ENCODE measurements at places on chromosomes 12 and 14. TPM values are rescaled to one million over a fixed set of nuclear protein-coding genes. Genes with fewer than 3 reads are reported as not detected.

GRCh38 chr14:89085231-89085731, 260.8 kb downstream of the TTC8 start:
- DNase-seq = no peak

DNA sequence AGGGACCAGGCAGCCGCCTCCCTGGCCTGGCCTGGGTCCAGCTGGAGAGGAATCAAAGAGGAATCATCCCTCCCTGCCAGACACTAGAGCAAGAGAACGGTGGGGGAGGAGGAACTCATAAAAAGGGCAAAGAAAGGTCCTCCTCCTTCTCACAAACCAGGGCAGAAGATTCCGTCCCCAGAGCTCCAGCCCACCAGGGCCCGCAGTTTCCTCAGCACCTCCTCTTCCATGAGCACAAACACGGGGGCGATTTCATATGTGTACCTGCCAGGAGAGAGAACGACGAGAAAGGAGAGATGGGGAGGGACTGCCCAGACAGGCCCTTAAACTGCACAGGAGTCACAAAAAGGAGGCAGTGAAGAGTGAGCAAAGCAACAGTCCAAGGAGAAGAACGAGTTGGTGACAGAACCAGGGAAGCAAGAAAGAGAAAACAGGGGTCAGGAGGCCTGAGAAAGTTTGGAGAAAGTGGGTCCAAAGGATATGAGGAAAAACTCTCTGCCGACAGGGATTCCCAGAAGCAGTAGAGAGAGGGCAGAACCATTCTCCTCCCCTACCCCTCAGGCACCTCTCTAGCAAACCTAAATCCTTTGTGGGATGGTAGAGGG, 8.7 kb upstream of the ZNF740 start:
- no peak for DNase-seq

GRCh38 chr14:91417120-91417982, at the start of gene CCDC88C:
TSS of gene CCDC88C (minus strand) at chr14:91417820. CDS start at chr14:91417690, 130 bp downstream.
- peak; percentile 90 for DNase-seq

- DNase-seq = no peak
These were observed 503.0 kb upstream of the LMO3 start for GRCh38 chr12:17108877-17109541.

DNA sequence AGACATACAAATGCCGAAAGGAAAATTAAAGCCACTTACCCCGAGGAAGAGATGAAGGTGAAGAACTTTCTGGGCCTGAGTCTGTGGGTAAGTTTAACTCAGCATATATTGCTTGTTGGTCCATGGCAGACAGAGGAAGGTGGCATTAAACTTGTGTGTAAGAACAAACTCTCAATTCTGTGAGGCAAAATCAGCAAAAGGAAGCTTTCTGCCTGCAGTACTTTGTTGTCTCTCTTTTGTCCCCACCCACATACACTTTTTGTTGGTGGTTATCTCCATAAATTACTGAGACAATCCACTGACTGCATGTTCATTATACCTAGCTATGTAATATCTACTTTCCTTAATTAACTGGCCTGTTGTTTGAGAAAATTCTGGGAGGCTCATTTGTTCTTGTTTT, at the start of gene KLRB1:
TSS of gene KLRB1 (minus strand) at position 201 of the 400 bp plus-strand sequence. CDS start at position 124, 77 bp downstream.
- no peak for DNase-seq

- DNase-seq = no peak
These were observed 742.6 kb downstream of the TMEM121 start for GRCh38 chr14:106269029-106269428.

- DNase-seq = no peak
These were observed 69.1 kb downstream of the TNFAIP2 start for GRCh38 chr14:103192246-103192840.

GRCh38 chr14:49849213-49849847, 3.3 kb downstream of the NEMF start:
- no peak for DNase-seq

DNA sequence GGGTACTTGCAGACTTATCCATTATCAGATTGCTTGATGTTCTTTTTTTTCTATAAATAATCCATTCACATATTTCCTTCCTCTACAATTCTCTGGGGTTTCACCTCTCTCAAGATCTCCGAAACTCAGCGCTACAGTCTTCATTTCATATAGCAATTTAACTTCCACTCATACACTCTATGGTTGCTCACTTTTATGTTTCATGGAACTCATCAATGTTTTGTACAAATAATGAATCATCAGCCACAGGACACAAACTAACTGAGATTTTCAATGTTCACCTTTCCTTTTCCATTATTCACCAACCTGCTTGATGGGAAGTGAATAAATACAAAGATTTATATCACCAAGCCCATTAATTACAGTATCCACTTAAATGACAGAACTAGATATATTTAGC, 534.7 kb downstream of the LRFN5 start:
- no peak for DNase-seq

DNA sequence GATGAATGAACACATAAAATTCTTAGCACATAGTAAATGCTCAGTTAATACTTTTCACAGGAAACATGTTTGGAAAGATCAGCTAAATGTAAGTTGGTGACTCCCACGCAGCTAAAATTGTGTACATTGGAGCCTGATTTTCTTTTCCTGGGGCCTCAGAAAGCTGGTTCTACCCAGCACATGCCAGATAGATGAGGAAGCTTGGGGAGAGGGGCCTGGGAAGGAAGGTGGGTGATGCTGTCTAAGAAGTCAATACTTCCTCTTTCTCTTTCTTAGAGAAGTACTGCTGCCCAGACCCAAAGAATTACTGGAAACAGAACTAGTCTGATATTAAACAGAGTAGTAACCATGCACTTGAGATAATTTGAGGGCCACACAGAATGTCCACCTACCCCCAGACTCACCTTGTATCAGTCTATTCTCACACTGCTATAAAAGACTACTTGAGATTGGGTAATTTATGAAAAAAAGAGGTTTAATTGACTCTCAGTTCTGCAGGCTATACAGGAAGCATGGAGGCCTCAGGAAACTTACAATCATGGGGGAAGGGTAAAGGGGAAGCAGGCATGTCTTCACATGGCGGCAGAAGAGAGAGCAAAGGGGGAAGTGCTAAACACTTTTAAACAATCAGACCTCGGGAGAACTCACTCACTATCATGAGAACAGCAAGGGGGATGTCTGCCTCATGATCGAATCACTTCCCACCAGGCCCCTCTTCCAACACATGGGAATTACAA, 123.3 kb upstream of the MED13L start:
- no peak for DNase-seq

- no peak for DNase-seq
These were observed 47.4 kb upstream of the PARP11 start for GRCh38 chr12:3920351-3921150.

- no peak for DNase-seq
These were observed 9.4 kb downstream of the USP15 start for GRCh38 chr12:62269464-62270228.

DNA sequence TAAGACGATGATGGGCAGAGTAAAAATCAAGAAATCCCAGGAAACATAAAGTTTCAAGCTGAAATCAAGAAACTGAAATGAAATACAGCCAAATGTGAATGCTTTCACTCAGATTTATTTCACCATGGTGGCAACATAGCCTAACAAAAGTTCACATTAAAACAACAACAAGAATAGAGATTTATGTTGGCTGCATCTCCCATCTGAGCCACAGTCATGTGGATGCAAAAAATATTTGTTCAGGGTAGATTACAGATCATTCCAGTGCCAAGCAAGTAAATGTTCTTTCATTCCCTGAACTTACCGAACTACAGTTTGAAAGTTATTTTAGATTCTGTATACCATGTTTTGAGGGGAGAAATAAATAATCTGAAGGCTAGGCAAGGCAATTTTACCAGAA, 159.9 kb upstream of the TMTC1 start:
- no peak for DNase-seq

DNA sequence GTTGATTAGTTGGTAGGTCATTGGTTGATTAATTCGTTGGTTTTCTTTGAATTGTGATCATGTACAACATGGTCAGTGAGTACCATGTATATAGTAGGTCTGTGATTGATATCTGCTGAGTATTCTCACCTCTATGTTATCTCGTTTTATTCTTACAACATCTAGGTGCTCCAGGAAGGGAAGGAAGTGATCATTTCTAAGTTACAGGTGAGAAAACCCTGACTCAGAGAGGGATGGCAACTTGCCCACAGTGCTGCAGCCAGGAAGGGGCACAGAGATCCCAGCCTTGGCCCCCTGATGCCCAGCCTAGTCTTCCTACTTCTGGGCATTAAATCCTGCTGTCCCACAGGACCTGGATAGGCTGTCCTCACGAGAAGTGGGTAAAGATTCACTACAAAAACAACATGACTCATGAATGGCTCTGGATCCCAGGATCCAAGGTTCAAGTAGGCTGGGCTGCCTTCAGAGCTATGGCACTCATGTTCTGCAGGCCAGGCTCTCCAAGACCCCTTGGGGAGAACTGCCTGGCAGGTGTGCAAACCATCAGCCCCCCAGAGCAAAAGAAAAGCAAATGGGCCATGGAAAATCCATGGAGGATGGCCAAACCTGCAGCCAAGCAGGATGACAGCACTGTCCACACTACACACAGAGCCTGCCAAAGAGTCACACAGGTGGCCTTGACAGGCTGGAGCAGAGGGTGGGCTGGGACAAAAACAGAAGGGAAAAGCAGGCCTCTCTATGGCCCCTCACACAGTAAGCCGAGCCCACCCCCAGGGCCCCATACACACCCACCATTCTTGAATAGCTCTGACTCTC, 146.2 kb downstream of the BCL11B start:
- DNase-seq = no peak

GRCh38 chr14:68672609-68673285, 120.1 kb downstream of the ZFP36L1 start:
- peak; percentile 7 for DNase-seq

- DNase-seq = no peak
These were observed 14.4 kb downstream of the LRCOL1 start for GRCh38 chr12:132596016-132596415.

GRCh38 chr12:45354399-45354798, 138.5 kb downstream of the ANO6 start:
- DNase-seq = no peak

GRCh38 chr12:19546611-19547162, 107.4 kb downstream of the AEBP2 start:
- DNase-seq = no peak

GRCh38 chr12:32120419-32120818, 13.8 kb downstream of the BICD1 start:
- DNase-seq = no peak

- DNase-seq = no peak
These were observed 62.8 kb downstream of the ANO4 start for GRCh38 chr12:100857418-100857817.

DNA sequence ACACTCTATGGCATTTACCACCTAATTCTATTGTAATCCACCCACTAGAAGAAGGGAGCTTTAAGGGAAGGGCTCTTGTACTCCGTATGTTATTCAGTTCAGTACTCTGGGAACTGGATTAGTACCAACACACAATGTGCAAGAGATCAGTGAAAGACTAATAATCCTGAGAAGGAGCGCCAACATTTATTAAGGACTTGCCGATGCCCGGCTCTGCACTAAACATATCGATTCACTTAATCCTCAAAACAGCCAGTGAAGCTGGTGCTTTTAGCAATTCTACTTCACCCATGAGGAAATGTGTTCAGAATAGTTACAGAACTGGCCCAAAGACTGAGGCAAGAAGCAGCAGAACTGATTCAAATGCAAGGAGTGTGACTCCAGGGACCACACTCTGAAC, 80.9 kb downstream of the RPS6KA5 start:
- no peak for DNase-seq

DNA sequence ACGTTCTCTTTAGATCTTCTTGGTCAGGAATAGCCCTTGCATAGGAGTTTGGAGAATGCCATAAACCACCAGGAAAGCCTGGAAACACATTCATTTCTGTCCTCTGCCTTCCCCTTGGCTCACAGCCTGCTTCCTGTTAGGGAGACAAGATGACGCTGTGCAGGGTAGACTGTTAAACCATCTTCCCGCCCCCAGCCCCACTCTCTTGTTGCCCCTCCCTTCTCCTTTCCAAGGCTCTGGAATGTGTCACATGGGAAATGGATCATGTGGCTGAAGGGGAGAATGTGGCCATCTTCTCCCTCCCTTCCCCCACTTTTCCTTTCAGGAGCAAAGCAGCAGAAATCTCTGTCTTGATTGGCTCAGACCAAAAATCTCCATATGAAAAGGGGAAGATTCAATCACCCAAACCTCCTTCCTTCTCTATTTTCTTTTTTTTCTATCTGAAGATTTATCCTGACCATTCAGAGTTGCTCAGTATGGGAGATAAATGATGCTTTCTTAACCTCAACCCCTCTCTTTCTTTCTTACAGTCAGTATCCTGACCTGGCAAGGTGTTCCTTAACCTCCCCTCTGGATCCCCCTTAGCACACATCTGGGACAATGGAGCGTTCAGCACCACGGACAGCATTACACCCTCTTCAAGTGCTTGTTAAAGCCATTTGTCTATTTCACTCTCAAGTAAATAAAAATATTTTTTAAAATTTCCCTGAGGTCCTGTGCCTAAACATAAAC, 11.4 kb downstream of the GPR19 start:
- DNase-seq = no peak

DNA sequence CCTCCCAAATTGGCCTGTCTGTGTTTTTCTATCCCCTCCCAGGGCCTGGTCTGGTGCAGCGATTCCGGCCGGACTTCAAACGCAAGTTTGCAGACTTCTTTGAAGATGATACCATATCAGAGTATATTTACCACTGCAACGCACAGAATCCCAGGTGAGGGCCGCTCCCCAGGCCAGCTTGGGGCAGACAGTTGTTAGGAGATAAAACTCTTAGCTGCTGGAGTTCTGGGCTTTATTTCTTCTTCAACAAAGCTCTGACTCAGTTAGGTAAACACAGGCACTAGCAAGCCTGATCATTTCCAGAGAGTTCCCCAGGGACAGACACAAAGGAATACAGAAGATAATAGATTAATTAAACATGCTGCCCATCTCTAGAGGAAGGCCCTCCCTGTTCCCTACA, 8.3 kb downstream of the ABHD4 start:
- no peak for DNase-seq

- DNase-seq = no peak
These were observed 15.7 kb upstream of the FIGNL2 start for GRCh38 chr12:51863933-51864832.

DNA sequence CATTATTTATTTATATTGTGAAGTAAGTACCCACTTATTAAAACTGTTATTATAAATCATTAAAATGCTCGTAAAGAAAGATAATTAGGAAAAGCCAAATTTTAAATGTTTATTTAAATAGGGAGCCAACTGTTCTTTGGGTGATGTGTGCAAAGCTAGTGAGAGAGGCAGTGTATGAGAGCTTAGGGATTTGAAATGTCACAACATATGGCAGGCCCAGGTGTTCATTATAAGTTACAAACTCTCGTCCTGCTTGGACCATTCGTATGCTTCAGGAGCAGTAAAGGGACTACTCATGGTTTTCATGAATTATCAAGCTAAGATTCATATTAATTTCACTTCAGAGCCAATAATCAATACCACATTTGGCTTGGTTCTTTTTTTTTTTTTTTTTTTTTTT, 154.5 kb downstream of the TGFB3 start:
- no peak for DNase-seq

Gene SBNO1
- 23.9 TPM for total RNA-seq

Gene RTL1
- not detected for total RNA-seq

Gene SLC8A3
- total RNA-seq = 0.85 TPM

Gene KLRD1
- 2.8 TPM for total RNA-seq

Gene RAPGEF3
- 17.3 TPM for total RNA-seq

Gene KRT71
- not detected for total RNA-seq

Gene DPF3
- 25.6 TPM for total RNA-seq

Gene APOF
- not detected for total RNA-seq

Gene TBX5
- total RNA-seq = not detected

Gene PNP
- total RNA-seq = 52.0 TPM

Gene CLEC6A
- not detected for total RNA-seq

Gene SUPT16H
- total RNA-seq = 25.7 TPM

Gene FOXG1
- not detected for total RNA-seq

Gene KCNA1
- not detected for total RNA-seq

Gene HOXC10
- not detected for total RNA-seq

Gene GPR137C
- 0.40 TPM for total RNA-seq

Gene WSCD2
- not detected for total RNA-seq
